Naive thymus-derived CD8-positive, alpha-beta T cell (primary cell): ENCODE measurements at places on chromosomes 13 and 19.

- DNase-seq = no peak
Measured at GRCh38 chr19:51370230-51370629, 1.4 kb upstream of the CLDND2 start.

GRCh38 chr19:5309438-5310204, 31.0 kb downstream of the PTPRS start:
- no peak for DNase-seq

GRCh38 chr19:30744741-30745475, 372.7 kb downstream of the ZNF536 start:
- no peak for DNase-seq

- DNase-seq = no peak
Measured at GRCh38 chr19:15721268-15721667, 6.6 kb upstream of the OR10H2 start.

- DNase-seq = no peak
Measured at GRCh38 chr19:45391346-45391745, 13.5 kb downstream of the PPP1R13L start.
